ENCODE measurements at places on chromosomes 6 and 20.

GRCh38 chr6:152096863-152097496 is 289.5 kb downstream of the ESR1 start:
- DNase-seq: peak; percentile 63

GRCh38 chr6:144349690-144350527 is 64.8 kb downstream of the UTRN start:
- peak; percentile 38 for DNase-seq

- DNase-seq: no peak
These were observed 108.2 kb downstream of the THBS2 start for GRCh38 chr6:169145496-169145895.

GRCh38 chr6:134902936-134903335 is 47.0 kb downstream of the ALDH8A1 start:
- no peak for DNase-seq

GRCh38 chr20:1225783-1226654 is at the start of gene RAD21L1:
TSS of gene RAD21L1 (plus strand) at chr20:1226044. CDS start at chr20:1228454, 2,410 bp downstream.
- DNase-seq: peak; percentile 96

- no peak for DNase-seq
These were observed 543.3 kb upstream of the MAP3K7 start for GRCh38 chr6:91130126-91130525.

DNA sequence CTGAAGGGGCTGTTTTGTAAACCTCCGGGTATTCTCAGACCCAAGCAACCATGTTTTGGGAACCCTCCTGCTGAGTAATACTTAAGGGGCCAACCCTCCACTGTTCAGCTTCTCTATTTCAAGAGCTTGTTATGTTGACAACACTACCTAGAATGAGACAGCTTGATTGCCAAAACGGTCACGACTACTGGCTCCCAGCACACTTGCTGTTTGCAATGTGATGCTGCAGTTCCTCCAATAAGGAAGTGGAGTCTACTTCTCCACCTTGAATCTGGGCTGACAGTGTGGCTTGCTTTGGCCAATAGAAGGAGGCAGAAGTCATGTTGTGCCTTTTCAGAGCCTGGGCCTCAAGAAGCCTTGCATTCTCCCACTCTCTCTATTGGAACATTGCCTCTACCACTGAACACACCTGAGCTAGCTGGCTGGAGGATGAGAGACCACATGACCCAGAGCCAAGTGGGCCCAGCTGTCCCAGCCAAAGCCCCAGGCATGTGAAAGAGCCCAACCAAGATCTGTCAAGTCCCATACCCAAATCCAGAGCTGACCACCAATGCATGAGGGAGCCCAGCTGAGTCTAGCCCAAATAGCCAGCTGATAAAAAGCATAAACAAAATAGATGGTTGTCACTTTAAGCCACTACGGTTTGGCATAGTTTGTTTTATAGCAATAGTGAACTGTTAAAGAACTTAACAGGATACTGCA is 108.0 kb downstream of the PRND start:
- DNase-seq: no peak

DNA sequence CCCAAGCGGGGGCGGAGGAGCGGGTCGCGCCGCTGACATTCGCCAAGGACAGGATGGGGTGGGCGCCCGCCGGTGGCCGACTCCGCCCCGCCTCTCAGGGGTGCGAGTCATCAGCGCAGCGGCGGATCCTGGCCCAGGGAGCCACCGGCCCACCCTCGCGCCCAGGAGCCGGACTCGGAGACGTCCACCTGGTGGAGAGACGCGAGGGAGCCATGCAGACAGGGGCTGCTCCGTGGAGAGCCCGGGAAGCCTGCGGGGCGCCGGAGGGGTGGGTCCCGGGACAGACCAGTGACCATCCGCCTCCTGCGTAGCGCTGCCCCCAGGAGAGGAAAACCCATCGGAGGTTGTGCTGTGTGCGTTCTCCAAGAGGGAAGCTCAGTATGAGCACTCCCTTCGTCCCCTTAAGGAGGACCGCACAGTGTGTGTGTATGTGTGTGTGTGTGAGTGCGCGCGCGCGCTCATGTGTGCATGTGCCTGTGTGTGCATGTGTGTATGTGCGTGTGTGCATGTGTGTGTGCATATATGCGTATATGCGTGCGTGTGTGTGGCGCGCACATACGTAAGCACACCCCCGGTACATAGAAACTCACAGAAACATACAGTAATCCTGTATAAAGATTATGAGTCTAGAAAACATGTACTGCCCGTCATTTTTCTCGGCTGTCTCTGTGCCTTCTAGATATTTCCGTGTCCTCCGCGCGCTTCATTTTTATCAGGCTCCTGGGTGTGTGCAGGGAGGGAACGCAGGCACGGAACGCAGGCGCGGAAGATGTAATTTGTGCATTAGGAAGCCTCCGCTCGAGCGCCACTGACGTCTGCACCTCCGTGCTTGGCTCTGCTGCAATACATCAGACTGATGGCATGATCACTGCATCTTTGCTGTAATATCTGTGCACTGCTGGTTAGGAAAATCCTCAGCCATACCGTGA is 158.9 kb downstream of the TBXT start:
- DNase-seq: peak; percentile 66

- no peak for DNase-seq
These were observed 16.2 kb downstream of the AAR2 start for GRCh38 chr20:36252511-36252910.
